ENCODE measurements at places on chromosomes 3 and 15.

GRCh38 chr3:150545419-150546225, 674 bp downstream of the SERP1 start:
- DNase-seq = no peak

DNA sequence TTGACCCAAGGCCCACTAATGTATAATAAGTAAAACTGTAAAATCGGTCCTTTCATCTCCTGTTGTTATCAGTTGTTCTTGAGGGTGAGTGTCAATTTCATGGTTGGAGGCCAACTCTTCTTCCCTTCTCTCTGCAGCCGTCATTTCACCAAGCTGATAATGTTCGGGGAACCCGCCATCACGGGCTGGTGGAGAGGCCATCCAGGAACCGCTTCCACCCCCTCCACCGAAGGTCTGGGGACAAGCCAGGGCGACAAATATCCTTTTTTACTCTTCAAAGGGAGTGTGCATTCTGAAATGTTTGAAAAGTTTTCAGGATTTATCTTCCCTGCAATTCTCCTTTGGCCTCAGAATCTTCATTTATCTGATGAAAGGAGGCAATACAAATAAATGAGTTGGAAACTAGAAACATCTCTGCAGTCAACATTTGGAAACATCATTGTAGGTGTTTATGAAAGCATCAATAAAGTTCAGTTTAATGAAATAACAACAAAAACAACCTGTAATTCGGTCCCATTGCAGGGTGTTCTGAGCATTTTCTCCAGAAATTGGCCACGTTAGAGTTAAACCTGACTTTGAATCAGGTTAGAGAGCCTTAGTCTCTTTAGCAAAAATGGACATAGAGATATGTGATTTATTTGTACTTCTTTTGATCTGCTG, 63.9 kb downstream of the CRTC3 start:
- no peak for DNase-seq

DNA sequence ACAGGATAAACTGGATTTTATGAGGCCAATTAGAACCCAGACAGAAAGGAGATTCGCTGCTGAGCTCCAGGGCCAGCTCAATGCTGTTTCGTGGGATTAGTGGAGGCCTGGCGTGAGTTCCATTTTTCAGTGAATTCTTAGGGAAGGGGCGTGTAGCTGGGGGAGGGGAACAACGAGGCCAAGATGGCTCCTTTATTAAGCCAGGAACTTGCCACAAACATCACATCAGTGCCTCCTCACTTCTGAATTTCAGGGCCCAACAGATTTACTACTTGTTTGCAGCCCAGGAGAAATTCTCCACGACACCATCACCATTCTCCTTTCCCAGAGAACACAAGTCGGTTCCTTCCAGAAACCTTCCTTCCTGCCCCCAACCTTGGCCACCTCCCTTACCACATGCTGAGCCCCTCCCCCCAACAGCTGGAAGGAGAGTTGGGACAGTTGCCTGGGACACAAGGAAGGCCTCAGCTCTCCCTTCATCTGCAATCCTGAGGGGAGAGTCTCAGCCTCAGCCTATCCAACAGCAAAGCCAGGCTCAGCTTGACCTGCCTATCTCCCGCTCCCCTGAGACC, 5.8 kb downstream of the IGDCC4 start:
- DNase-seq = no peak

GRCh38 chr3:189712906-189713483, 81.8 kb downstream of the TP63 start:
- DNase-seq = no peak

DNA sequence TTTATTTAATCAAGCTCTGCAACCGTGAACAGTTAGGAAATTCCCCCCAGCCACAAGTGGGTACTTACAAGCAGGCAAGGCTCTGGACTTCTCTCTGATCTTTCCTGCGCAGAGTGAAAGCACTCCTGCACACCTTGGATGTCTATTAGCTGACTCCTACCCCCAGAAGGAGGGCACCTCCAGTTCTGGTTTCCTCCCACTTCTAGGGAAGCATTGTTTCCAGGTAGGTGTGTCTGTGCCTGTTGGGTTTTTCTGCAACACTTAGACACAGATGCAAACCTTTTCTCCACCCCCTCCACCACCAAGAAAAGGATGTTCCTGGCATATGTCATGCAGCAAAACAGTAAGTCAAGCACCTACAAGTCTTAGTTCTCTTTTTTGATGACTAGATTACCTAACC, at the start of gene ZBED2:
Gene ZBED2, minus strand, starts transcription at position 115 of the 400 bp plus-strand sequence. CDS start 1,145 bp downstream, outside the sequence.
- DNase-seq = no peak

- no peak for DNase-seq
Measured at GRCh38 chr3:107416886-107417285, 39.6 kb downstream of the CCDC54 start.

GRCh38 chr3:83928391-83928790, 1030.4 kb upstream of the CADM2 start:
- DNase-seq = no peak

All from activated T-helper 1 cell treated with anti-CD3 and anti-CD28 coated beads, Interleukin-12 subunit alpha, Interleukin-12 subunit beta, Interleukin-2, Interleukin-4 antibody, amounts not matched to agents 30 ng/mL and 10 ng/mL and 1 ng/mL, durations not matched to agents 14 hours and 24 hours and 36 hours (primary cell).